BE2C (cell line): ENCODE measurements at places on chromosomes 1 and 21.

DNA sequence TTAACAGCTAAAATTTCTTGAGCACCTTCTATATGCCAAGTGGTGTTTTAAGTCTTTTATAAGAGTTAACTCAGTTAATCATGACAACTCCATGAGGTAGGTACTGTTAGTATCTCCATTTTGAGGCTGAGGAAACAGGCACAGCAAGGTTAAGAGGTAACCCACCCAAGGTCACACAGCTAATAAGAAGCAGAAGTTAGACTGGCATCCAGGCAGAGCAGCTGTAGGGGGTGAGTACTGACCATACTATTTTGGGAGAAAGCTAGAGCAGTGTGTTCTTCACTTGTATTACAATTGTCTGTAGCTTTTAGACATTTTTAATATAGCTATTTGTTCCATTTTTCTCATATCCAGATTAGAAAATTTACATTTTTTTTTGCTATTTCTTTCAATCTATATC, 4.8 kb downstream of the ATP6V1G3 start:
- no peak for DNase-seq

- no peak for DNase-seq
These were observed 5.9 kb downstream of the NBPF1 start for GRCh38 chr1:16607433-16607851.

- no peak for DNase-seq
These were observed 78.9 kb upstream of the KCNK2 start for GRCh38 chr1:215003686-215004085.

- DNase-seq = no peak
These were observed 71.3 kb downstream of the ESRRG start for GRCh38 chr1:216651826-216652418.

DNA sequence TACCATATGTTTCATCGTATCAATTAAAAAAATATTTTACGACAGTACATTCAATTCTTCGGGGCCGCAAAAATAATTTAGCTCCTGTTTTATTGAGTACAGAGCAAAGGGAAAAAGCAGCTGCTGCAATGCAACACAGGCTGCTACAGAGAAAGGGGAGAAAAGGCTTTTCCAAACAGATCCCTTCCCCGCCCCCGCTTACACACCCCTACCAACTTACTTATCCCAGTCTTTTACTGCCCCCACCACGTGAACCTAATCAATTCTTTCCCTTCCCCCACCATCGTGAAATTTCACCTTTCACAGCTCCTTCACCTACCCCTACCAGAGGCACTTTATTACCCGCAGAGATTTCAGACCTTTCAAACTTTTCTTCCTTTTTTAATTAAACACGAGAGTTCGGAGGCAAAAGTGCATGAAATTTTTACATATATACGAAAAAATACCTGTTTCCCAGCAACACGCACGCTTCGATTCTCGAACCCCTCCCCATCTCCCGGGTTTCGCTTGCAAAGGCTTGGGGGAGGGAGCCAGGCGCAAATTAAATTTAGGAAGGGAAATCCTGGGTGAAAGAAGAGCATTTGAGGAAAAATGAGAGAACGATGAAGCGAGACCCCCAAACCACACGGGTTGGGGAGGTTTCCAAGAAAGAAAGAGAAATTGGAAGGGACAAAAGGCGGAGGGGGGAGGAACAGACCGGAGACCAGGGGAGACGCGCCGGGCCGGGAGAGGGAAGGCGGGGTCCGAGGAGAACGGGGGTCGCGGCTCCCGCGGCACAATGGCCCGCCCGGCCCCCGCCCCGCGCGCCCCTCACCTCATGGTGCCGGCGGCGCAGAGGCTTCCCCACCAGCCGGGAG, 823 bp downstream of the ENAH start:
- DNase-seq = peak; percentile 63

GRCh38 chr1:43147625-43148327, 24.3 kb downstream of the EBNA1BP2 start:
- peak; percentile 84 for DNase-seq

GRCh38 chr21:16084776-16085364, 355.1 kb downstream of the USP25 start:
- no peak for DNase-seq

GRCh38 chr1:107116306-107116790, 24.5 kb upstream of the NTNG1 start:
- DNase-seq = no peak

DNA sequence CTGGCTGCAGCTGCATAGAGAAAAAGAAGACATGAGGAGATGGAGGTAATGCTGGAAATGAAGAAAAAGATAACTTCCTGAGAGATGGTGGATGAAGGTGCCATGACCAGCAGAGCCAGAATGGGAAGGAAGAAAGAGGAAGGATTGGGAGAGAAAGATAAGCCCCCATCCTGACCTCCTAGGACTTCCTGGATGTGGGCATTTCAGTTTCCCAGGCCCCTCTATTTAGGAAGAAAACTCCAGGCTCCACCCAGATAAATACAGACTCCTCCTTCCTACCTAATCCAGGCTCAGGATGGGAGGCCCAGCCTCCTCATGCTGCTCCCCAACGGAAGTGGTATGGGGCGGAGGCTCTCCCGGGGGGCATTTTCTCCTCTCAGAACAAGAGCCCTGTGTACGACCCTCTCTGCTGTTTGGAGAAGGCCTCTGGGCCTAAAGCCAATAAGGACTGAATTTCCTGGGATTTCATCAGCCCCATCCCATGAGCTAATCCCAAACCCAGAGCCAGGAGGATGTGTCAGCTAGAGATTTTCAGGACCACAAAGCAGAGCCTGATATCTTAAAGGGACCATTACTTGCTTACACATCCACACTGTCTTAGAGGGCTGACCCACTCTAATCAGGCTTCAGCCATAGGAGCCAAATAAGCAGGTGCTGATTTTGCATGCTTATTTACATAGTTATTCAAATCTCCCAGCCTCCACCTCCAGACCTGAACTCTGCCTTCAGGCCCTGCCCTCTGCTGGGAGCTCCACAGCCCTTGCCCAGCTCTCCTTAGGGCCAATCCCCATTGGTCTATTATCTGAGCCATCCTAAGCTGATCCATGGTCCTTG, 5.1 kb upstream of the ARHGEF2 start:
- DNase-seq = no peak

DNA sequence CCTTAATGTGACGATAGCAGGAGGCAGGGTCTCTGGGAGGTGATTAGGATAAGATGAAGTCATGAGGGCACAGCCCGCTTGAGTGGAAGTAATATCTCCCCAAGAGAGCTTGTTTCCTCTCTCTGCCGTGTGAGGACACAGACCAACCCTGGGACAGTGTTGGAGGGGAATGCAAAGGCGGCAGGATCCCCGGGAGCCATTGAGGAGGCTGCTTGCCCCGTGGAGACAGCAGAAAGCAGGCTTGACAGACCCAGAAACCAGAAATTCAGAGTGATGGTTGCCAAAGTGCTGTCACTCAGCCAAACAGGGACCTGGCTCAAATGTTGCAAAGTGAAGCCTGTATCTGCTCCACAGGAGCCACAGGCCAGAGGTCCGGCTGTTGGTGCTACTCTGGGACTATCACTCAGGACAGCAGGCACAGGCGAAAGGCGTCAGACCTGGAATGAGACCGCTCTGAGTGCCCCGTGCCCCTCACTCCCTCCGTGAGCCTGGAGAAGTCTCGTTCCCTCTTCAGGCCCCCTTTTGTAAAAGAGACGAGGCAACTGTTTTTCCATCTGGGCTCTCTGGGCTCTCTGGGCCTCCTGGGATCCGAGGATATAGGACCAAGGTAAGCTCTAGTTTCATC, 96.6 kb upstream of the VANGL1 start:
- DNase-seq = no peak

DNA sequence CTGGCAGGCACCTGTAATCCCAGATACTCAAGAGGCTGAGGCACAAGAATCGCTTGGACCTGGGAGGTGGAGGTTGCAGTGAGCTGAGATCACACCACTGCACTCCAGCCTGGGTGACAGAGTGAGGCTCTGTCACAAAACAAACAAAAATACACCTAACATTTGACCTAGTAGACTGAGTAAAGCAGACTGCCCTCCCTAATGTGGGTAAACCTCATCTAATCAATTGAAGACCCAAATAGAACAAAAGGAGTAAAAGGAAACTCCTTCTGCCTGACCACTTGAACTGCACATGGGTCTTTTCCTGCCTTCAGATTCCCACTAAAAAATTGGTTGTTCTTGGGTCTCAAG, 19.0 kb upstream of the RBM15 start:
- DNase-seq = no peak

- no peak for DNase-seq
These were observed 127.6 kb downstream of the KCNK2 start for GRCh38 chr1:215210167-215210566.

- DNase-seq = peak; percentile 73
These were observed 5.7 kb upstream of the ADGRB2 start for GRCh38 chr1:31769720-31770390.
